ENCODE measurements at places on chromosomes 2 and 18.

DNA sequence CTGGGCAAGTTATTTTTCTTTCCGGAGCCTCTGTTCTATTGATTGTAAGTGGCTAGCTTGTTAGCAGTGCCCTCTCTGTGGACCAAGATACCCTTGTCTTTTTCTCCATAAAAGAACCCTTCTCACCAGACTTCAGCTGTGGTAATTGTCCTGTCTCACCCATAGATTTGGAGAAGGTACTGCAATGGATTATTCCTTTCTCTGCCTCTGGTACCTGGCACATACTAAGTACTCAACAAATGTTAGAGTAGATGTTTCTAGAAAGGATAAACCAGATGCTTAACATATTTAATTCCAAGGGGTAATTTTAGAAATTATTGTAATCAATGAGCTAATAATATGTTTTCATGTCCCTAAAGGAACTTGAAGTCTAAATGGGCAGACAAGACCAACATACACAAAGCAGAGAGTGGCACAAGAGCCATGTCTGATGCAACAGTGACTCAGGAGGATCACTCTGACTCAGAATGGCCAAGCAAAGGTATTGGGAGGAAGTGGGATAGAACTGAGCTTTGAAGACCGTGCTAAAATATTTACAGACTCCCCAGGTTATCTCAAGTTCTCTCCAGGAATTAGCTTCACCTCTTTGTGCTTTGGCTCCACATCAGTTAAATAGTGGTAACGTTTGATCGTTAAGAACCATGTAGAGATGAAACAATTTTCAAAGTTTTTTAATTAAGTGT, 129.7 kb upstream of the OSR1 start:
- DNase-seq: no peak

DNA sequence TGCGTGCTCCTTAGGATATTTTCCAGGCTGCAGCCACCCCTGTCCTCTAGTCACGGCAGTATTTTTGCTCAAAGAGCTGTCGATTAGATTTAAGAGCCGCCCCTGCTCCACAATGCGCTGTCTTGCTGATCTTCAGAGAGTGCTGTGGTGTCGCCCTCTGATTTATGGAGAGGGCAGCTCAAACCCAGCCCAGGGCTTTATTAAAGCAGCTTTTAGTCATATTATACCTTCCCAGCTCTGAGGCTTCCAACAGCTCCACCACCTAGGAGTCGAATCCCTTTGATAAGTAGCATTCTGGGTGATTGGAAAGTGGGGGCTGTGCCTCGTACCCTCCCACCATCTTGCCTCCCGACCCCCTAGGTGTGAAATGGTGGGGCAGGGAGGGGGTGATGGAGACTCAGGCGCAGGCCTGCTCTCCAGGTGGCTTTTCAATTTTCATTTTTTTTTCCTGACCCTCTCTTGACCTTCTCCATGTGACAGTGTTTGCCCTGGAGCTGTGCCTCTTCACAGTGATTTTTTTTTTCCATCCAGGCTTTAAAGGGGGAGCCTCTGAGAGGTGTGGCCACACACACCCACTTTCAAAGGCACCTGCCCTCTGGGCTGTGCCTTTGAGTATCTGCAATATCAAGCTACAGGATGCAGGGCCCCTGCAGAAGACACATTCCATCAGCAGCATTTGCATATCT, 53.1 kb upstream of the NRP2 start:
- DNase-seq: no peak

- DNase-seq: no peak
Observed at GRCh38 chr2:42045848-42046748, 1.7 kb upstream of the PKDCC start.

- no peak for DNase-seq
Observed at GRCh38 chr2:239881561-239882320, 143.4 kb downstream of the NDUFA10 start.

DNA sequence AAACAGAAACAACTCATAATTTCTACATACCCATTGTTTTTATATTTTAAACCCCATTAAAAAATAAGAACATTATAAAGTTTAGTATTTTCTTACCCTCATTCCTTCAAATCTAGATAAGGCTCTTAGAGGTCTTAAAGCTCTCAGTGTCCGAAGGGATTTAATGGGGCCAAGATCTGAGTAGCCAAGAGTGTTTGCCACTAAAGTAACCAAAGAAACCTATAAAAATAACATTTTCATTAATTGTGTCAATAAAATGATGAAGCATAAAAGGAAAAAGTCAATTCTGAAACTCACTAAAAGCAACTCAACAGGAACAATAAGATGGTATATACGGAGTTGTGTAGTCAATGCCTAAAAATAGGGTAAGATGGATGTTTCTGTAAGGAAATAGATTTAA, 105.4 kb upstream of the SCN1A start:
- no peak for DNase-seq

- DNase-seq: no peak
Observed at GRCh38 chr2:86764661-86765309, 25.9 kb downstream of the CD8A start.

- no peak for DNase-seq
Observed at GRCh38 chr18:10195529-10195928, 258.9 kb upstream of the APCDD1 start.

- DNase-seq: no peak
Observed at GRCh38 chr18:58861353-58861752, 3.3 kb upstream of the ZNF532 start.

DNA sequence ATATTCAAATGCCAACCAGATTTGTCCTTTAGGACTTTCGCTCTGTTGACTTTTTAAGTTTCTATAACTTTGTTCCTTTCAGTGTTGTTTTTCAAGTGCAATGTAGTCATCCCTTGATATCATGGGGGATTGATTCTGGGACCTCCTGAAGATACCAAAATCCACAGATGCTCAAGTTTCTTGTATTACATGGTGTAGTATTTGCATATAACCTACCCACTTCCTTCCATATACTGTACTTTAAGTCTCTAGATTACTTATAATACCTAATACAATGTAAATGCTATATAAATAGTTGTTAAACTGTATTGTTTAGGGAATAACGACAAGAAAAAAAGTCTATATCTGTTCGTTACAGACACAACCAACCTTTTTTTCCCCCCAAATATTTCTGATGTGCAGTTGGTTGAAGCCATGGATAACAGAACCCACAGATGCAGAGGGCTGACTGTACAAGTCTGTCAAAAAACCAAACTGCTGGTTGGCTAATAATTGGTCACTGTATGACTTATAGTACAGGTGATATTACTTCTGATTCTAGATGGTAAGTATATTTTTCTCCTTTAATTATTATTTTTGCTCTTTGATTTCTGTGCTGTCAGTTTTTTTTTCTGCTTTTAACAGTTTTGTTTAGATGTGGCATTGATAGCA, 201.7 kb upstream of the STON1 start:
- DNase-seq: no peak

DNA sequence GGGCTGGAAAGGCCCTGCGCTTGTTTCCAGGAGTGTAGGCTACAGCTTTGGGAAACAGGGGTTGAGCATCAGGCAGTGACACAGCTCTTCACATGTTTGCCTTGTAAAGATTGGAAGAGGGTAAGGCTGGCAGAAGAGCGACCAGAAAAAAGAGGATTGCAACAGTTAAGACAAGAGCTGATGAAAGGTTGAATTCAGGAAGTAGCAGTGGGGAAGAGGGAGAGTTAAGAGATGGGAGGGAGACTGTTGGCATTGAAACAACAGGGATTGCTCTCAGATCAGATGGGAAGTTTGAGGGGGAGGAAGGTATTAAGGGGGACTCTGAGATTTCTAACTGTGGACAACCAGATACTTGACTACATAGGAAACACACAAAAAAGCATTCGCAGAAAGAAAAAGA, 96.9 kb downstream of the CTAGE1 start:
- DNase-seq: no peak

DNA sequence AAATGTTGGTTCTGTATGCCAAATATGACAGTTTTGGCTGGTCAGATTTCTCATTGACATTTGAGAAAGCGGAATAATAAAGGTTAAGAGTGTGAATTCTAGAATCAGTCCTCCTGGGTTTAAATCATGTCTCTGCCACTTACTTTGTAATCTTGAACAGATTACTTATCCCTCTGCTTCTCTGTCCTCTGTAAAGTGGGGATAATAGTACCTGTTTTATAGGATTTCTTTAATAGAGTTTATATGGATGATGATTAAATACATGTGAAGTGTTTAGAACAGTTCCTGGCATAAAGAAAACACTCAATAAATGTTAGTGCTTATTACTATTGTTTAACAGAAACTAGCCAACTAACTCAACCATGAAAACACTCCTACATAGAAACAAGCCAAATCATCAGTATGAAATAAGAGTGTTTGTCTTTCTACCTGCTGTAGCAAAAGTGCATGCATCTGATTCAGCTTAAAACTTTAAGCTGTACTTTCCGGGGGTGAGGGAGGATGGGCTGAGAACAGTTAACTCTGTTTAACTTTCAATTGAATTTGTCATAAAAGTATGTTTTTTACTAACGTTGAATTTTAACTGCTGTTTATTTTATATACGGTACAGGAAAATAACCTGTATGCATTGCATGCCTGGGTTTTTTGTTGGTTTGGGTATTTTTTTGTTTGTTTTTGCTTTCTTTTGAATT, 6.8 kb downstream of the HTR2B start:
- no peak for DNase-seq

DNA sequence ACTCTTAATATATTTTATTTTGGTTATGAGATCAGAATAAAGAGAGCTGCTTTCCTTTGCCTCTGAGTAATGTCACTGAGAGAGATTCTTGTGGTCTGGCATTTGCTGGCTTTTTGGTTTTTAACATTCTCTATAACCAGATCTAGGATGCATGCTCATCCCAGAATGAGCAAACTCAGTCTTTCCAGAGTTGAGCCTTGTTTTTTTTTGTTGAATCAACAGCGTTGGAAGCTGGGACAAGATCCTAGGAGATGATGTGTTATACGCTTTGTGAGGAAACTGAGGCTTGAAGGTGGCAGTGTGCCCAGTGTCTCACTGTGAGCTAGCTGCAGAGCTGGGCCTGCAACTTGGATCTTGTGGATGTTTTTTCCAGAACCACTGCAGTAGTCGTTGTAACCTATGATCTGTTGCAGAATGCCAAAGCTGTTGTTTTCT, 19.5 kb downstream of the MYO1B start:
- no peak for DNase-seq

DNA sequence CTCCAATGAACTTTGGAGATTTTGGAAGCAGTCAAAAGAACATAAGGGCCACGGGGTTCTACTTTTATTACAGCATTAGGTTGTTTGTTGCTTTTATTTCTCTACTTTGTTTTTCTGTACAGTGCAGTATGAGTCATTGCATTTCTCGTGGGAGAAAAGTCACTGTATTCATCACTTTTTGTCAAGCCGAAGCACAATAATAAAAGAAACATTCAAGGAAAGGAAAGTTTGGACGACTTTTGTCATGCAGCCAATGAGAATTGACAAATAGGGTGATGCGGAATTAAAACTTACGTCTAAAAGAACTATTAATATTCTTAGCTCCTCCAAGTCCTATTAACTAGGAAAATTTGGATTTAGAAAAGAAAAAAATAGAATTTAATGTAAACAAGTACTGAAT, 209.9 kb downstream of the TMEM182 start:
- no peak for DNase-seq

DNA sequence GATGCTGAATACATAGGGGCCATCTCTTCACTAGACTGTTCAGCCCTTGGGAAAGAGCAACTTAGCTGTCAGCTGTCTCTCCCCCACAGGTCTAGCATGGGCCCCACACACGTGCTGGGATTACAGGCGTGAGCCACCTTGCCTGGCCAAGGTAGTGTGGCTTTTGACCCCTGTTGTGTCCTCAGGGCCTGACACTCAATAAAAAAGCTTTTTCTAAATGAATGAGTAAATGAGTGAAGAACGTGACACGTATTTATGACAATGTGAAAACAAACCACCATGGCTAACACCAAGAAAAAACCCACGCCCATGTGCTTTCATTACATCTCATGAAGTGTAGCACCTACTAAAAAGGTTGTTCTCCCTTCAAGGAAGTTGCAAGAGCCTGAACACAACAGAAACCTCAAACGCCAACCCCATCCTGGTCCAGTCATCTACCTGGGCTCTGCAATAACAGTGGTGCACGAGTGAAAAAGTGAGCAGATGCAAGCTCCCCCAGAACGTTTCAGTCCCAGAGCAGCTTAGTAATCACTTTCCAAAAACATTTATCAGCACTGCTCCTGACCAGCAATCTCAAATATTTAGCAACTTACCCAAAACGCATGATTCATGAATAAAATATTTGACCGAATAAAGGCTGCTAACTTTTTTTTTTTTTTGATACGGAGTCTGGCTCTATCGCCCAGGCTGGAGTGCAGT, 3.4 kb downstream of the WDFY1 start:
- no peak for DNase-seq

DNA sequence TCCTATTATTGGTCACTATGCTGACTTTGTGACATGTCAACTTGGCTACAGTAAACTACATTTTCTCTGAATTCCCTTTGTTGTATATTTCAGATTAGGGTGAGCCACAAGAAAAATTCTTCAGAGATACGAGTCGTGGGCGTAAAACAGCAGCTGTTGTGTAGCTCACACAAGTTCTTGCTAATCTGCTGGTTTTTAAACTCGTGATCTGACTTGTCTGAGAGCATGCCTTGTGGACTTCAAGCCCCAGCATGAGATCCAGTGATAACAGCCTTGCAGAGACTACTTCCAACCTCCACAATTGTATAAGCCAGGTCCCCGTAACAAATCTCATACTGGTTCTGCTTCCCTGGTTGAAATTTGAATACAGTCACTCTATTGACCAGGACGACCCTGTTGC, 259.8 kb upstream of the LYPD1 start:
- DNase-seq: no peak

DNA sequence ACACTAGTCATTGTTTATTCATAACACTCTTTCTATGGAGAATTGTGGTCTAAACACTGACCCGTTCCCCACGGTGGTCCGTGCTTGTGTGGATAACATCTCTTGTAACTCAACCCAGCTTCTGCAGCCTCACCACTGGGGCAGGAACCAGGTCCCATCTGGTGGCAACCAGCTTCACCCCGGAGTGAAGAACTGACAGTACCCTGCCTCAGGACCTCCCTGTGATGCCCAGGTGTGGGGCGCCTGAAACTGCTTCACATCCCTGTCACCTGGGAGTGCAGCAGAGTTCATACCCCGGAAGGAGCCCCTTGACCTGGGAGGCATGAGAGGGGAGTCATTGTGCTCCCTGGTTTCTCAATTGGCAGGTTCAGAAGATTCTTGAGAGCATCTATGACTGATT, 81.1 kb downstream of the LONRF2 start:
- no peak for DNase-seq

DNA sequence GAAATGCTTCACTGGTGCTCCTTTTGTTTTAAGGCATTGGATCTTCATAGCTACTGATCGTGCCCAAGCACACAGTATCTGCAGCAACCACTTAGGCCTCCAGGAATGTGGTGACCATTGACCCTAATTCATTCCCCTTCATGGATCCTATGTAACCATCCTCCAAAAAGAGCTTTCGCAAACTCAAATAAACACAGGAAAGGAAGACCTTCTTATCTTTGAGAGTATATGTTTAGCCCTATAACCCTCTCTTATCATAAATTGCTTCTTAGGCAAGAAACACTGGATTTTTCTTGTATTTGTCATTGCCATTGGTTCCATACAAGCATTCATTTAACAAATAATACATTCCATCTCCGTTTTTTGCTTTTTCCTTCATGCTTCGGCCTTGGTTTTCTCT, 4.1 kb upstream of the TTR start:
- DNase-seq: no peak

GRCh38 chr2:163066085-163066484, 227.5 kb upstream of the KCNH7 start:
- DNase-seq: no peak

Data from activated naive CD4-positive, alpha-beta T cell (primary cell).